ENCODE measurements at places on chromosomes 4 and X.

GRCh38 chrX:13473442-13474163, 95.8 kb upstream of the EGFL6 start:
- peak; percentile 30 for DNase-seq

DNA sequence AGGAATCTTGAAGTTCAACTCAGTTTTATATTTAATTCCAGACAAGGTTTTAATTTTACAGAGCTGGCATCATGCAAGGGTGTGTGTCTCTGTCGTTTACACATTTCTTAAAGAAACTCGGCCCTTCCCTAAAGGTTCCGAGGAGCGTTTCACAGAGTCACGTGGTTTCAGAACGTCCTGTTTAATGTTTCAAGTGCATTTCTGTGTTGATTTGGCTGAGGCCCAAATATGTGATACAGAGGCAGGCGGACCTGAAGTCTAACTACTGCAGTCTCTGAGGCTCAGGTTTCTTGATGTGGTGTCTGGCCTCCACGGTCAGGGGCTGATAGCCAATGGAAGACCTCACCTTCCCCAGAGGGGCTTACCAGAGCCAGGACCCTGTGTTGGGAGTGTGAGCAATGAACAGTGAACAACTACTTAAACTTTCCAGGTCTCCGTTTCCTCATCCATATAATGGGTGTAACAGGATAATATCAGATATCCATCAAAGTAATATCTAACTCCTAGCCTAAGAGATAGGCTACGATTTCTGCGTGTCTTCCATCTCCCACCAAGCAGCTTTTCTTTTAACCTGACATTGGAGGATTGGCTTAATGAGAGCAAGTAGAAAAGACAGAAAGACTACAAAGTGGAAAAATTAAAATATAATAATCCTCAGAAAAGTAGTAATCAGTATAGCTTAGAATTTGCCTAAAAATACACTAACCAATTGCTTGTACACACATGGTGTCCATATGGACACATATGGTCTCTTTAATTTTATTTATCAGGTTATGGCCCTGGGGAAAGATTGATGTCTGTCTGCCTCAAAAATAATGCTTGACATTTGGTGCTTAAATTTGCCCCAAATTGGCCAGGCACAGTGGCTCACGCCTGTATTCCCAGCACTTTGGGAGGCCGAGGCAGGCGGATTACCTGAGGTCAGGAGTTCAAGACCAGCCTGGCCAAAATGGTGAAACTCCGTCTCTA, 50.0 kb upstream of the TRIM2 start:
- DNase-seq, result peak; percentile 39

DNA sequence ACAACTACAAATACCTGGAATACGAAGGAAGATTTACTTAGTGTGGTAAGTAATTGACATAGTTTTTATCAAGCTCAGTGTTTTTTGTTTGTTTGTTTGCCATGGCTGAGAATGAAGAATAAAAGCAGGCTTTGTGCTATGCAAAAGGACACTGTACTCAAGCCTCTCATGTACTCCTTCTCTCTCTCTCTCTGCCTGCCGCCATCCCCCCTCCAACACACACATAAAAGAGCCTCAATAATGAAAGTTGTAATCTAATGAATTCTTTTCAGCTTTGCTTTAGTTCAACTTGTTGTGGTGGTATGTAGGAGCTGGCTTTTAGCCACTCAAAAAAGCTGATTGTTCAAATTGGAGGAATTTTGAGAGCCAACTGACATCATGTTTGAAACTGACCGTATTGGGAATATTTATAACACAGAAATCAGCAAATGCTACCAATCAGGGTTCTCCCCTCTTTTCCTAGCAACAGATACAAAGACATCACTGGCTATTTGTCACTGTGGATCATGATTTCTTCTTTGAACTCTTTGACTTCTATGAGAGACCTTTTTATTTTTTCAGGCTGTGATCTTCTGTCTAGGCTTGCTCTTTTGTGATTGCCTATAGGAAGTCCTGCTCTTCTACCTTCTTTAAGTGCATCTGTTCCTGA, 1148.8 kb downstream of the RAPGEF2 start:
- DNase-seq, result no peak

DNA sequence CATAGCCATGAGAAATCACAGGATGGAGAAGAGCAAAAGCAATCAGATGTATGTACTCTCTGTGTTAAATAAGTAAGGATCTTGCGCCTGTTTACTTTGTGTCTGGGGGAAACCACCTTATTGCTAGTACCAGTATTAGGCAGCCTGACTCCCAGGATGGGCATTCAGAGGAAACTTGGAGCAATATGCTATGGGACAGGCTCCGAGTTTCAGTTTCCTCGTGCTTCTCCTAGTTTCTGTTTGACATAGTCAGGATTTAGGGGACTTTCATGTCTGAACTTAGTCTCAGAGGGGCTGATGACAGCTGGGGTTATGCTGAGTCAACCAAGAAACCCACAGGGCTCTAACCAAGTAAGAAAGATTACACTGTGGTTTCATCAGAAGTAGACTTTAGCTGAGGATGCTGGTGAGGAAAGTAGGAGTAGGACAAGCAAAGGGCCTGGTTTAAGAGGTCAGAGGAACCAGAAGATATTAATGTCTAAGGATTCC, 13.5 kb downstream of the NSUN7 start:
- DNase-seq, result no peak

- DNase-seq, result no peak
These were observed 19.7 kb downstream of the CENPI start for GRCh38 chrX:101117701-101118100.

Data from CD4-positive, alpha-beta T cell treated with Interleukin-17A for 1 hour (primary cell).